Fibroblast of pulmonary artery (primary cell): ENCODE measurements at places on chromosomes 4 and X.

DNA sequence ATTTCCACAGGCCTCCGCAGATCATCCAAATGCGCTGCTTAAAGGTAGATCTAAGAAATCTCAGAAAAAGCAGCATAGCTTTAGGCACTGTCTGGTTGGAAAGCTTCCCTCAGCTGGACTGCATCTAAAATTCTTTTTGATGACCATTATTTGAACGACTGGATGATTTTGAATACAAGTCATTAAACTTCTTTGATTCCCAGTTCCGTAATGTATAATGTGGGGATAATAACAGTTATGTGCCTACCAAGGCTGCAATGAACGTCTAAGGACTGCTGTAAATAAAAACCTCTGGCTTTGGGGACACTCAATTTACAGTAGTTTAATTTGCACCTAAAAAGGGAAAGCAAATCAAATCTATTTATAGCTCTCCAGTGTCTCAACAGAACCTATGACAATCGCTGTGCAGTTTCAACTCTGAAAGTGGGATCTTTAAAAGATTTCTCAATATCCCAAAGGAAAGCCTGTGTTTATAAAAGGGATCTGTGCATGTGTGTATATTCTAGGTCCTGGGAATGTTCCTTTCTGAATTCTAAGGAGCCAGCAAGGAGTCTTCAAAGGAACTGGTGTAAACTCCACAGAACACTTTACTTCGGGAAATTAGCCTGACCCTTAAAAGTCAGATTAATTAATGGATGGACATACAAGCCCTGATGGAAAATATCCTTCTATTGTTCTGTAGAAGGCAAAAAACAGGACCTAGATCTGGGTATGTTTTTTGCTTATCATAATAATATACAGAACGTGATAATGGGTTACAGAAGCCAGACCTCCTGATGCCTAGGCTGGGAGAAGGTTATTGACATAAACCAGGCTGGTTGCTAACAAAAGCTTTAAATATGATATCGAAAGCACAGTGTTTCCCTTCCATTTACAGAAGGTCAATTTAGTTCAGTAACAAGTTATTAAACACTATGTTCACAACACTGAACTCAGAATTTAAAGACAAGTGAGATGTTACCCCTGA is 53.4 kb downstream of the AFAP1 start:
- DNase-seq, result no peak

GRCh38 chrX:47182106-47182700 is 11.4 kb upstream of the UBA1 start:
- DNase-seq, result no peak

DNA sequence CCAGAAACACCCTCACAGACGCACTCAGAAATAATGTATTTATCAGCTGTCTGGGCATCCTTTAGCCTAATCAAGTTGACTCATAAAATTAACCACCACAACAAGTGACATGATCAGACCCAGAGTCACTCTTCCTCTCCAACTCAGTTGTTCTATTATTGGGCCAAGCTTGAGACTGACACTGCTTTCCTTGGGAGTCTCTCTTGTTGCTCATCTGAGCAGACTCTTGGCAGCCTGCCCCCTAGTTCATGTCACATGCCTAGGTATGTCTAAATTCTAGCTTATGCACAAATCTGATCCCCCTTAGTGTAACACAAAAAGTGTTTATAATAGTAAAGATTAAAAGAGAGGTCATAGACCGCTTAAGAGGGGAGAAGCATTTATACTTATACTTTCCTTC is 72.6 kb upstream of the ADAMTS3 start:
- DNase-seq, result no peak

DNA sequence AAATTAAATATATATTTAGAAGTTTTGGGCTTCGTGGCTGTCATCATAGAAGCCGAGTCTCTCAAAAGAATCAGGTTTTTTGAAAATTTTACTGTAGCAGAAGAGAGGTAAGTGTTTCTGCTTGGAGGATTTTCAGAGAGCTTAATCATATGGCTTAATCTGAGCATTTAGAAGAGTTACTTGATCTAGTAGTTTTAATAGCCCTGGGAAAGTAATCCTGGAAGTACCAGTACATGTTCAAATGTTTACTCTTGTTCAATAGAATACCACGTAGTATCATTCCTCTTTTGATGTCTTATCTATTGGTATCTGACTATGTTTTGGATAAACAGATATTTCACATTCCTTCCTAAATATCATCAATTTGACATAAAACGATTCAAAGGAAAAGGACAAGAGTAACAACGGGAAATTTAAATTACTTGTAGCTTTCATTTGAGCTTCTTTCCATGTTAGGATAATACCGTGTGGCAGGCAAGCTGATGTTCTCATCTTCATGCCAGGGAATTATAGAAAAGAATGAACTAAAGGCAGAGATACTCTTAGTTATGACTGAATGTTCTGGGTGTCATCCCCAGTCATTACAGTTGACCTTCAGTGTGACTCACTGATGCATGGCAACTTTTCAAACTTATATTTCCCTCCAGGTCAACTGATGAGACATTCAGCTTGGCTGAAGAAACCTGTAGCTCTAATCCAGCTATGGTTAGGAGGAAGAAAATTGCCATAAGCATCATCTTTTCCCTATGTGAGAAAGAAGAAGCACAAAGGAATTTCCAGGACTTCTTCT is 89.8 kb downstream of the FNIP2 start:
- DNase-seq, result no peak

DNA sequence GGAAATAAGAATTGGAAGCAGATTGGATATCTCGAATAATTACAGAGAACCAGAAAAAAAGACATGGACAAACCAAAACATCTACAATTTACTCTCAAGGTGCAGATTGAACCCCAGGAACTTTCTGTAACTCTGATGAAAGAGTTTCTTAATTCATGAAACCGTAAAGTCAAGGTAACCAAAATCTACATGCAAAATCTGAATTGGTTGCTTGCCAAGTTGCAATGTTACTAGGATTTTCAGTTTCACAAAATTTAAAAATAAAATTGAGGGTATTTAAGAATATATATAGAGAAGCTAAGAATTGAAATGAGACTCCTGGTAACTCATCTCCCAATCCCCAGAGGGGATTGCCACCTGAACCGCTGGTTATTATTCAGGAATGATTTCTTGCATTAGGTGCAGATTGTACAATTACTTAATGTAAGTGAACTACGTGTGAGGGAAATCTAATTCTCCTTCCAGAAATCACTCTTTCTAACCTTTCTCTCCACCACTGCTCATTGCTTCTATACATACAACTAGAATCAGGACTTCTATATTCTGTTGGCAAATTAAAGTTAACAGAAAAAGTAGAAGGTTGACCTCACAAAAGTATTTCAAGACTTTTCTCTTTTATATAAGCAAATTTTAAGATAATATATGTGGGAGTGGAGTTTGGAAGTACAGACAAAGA is 221.5 kb upstream of the NDST4 start:
- no peak for DNase-seq

DNA sequence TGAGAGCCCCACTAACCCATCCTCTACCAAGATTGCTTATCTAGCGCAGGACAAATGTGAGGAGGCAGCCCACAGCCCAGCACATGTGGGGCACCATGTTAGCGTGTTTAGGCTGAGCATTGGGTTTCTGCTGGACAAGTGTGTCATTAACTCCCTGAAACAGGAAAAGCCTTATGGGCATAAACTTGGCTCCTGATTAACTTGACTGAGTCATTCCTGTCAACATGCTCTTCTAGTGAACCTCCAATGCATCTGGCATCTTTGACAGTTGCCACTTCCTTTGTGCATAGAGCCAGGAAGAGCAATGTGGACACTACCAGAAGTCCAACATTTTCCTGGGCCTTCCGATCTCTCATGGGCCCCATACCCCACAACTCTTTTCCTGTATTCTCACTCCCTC is 2.5 kb downstream of the SPIN2A start:
- no peak for DNase-seq

GRCh38 chrX:100939333-100939732 is 10.6 kb upstream of the XKRX start:
- no peak for DNase-seq

- no peak for DNase-seq
Observed at GRCh38 chrX:155242300-155242699, 22.0 kb downstream of the RAB39B start.

- no peak for DNase-seq
Observed at GRCh38 chr4:1768367-1769034, 24.6 kb upstream of the FGFR3 start.

DNA sequence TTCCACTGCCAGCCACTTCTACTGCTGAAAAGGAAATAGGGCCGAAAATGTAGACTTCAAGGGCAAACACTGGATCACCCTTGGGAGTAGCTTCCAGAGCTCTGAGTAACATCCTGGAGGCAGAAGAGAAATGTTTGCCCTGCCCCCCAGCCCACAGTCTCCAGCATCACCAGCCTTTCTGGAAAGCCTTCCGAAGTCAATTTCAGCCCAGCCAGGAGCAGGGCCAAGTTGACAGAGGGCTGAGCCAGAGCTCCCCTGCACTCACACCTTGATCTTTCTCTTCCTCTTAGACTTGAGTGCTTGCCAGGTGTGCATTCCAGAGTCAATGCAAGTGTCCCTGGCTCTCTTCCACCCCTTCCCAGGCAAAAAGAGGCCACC is 35.2 kb downstream of the SLC25A5 start:
- DNase-seq, result peak; percentile 87

DNA sequence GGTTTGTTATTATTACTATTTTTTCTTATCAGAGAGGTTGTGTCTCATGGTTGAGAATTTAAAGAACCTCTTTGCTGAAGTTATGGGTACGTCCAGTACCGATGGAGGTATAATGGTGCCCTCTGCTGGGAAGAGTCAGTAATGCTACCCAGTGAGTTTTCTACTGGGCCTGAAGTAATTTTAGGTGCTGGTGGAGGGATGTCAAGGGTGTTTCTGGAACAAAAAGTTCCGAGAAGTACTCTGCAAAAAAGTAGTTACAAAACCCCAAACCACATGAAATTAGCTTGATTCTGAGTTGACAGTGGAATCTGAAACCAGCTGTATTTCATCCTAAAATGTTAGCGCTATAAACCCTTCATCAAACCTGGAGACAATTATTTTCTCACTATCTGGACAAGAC is 102.5 kb upstream of the MID1 start:
- DNase-seq, result peak; percentile 67

- peak; percentile 0 for DNase-seq
Observed at GRCh38 chrX:128518508-128518907, 466.3 kb upstream of the ACTRT1 start.

DNA sequence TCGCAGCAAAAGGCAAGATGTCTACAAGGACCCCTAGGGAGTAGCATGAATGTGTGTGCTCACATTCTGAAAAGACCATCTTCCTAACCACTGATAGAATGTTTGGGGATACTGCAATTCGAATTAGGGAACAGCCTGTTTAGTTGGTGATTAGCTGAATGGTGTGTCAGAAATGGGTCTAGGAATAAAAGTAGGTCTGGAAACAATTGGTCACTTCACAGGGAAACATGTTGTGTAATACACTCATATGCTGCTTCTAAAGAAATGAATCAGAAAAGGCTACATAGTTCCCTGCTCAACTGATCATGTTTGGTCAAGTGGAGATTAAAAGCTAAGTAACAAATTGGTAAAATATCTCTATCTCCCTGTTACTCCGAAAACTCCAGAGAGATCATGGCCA is 2362.4 kb upstream of the TENM3 start:
- no peak for DNase-seq

DNA sequence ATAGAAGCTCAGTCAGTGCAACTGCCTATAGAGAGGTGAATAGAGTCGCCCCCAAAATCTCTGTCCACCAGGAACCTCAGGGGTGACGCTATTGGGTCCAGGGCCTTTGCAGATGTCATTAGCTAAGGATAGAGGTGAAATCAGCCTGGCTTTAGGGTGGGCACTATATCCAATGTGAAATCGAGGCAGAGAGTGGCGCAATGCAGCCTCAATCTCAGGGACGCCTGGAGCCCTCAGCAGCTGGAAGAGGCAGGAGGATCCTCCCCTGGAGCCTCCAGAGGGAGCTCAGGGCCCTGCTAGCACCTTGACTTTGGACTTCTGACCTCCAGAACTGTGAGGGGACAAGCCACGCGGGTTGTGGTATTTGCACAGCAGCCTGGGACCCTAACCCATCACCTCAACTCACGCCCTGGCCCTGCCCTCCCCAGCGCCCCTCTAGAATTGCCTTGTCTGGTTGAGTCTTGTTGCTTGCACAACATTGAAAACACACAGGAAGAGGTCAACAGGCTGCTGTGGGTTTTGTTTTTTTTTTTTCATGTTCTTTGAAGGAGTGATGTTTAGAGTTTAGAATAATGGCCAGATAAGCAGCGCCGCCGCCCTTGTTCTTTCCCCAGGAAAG is 89.4 kb upstream of the PSAPL1 start:
- DNase-seq, result no peak

DNA sequence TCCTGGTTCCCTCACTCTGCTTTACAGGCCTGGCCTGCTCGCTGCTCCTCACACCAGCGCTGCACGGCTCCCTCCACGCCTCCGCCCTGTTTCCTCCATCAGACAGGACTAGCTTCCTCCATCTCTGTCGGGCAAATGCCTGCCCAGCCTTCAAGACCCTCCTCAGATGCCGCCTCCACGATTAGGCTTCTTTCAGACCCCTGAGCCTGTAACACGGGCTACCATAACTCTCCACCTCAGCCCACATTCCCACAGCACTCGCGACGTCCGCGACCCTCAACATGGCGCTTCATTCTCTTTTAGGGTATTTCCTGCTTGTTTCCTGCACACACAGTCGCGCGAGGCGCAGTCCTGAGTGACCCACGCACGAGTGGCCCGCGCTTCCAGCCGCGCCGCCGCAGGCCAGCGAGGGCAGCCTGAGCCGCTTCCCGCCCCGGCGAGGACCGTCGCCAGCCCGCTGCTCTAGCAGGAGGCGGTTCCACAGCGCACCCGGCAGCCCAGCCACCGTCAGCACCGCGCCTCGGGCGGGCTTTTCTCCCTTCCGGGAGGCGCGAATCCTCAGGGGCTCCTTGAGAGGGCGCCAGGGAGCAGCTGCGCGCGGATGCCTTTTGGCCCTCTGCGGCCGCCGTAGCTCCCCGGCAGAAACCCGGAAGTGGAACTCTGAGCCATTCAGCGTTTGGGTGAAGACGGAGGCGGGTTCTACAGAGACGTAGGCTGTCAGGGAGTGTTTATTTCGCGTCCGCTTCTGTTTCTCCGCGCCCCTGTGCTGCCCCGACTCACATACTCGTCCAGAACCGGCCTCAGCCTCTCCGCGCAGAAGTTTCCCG is at the start of gene FRG1:
TSS of gene FRG1 (plus strand) at position 695 of the 827 bp plus-strand sequence. CDS start 138 bp downstream, outside the sequence.
- DNase-seq, result peak; percentile 96

- peak; percentile 64 for DNase-seq
Observed at GRCh38 chrX:72269671-72270251, 7.3 kb downstream of the RPS4X start.

GRCh38 chr4:73683456-73683855 is 56.9 kb upstream of the CXCL8 start:
- DNase-seq, result no peak

DNA sequence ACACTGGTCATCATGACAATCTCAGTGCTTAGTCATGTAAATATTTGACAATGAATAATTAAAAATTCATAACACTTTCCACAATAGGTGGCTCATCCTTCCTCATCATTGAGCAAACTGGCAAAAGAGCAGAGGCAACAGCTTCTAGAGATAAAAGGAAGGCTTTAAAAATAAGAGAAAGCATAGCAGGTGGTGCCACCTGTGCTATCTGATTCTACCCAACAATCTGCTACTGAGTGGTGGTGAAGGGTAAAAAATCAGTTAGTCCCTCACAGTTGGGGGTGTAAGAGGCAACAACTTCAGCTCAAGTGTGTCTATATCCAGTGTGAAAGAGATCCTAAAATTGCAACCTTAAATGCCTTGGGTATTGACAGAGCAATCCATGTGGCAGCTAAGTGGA is 280.1 kb upstream of the PPARGC1A start:
- no peak for DNase-seq
